ENCODE measurements at places on chromosomes 7 and 10. TPM values are rescaled to one million over a fixed set of nuclear protein-coding genes. Genes with fewer than 3 reads are reported as not detected.
A peak's percentile ranks its signal among the peaks of the same experiment; 100 is the strongest.

DNA sequence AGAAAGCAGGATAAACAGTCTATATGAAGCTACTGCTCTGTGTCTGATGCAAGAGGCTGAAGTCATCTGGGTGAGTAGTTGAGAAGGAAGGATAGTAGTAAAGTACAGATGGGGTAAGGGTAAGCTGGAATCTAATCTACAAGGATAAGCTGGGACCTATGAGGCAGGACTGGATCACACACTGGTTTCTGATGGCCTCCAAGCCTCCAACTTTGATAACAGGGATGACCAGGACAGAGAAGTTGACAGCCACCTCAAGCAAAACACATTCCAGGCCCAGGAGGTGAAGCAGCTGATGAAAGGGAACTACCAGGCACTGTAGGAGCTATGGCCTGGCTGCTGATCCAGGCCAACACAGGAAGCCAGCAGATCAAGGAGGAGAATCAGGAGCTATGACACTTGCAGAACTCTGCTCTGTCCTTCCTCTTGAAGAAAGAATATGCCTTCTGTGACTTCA, 278.1 kb upstream of the TMEM229A start:
- no peak overlapping the region for H3K27ac ChIP-seq
- no peak overlapping the region for H3K4me3 ChIP-seq
- no peaks in the 10 kb centered on the region for H3K4me1 ChIP-seq

- peak; percentile 43 for DNase-seq
- H3K27me3 ChIP-seq, result peaks cover 10% of the 10 kb centered on the region
- peak overlapping the region; percentile 73 for H3K4me3 ChIP-seq
- H3K27ac ChIP-seq, result no peak overlapping the region
- H3K36me3 ChIP-seq, result peaks cover 17% of the 10 kb centered on the region
- H3K4me1 ChIP-seq, result peaks cover 22% of the 10 kb centered on the region
These were observed 11.2 kb upstream of the ZNF485 start for GRCh38 chr10:43594944-43595589.

DNA sequence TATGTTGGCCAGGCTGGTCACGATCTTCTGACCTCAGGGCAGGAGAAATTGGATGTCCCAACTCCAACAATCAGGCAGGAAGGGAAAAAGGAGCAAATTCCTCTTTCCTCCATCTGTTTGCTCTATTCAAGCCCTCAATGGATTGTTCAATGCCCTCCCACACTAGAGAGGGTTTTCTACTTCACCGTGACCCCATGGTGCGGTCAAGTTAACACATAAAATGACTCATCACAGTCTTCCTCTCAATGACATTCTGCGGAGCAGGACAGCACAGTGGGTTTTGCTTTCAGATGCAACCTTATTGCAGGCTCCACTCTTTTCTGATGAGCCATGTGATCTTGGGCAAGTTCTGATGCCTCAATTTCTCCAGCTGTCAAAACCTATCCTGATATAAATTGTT, 364.9 kb downstream of the ANKRD30A start:
- no peaks in the 10 kb centered on the region for H3K27me3 ChIP-seq
- H3K27ac ChIP-seq, result no peak overlapping the region
- no peak for DNase-seq
- no peak overlapping the region for H3K4me3 ChIP-seq
- no peaks in the 10 kb centered on the region for H3K36me3 ChIP-seq

DNA sequence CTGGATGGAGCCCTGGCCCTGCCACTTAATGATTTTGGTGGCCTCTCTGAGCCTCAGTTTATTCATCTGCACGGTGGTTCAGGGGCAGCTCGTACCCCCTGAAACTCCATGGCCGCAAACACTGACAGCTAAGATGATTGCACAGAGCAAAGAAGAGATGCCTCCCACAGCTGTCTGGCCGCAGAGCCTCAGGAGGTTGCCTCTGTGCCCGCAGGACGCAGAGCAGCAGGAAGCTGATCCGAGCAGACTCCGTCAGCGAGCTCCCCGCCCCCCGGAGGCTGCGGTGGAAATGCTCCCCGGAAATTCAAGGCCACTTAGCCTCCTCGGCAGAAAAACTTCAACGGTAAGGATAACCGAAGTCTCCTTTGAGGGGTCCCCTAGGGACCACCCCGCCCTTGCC, 30.2 kb upstream of the C10orf53 start:
- H3K4me1 ChIP-seq, result peaks cover 21% of the 10 kb centered on the region
- H3K4me3 ChIP-seq, result peak overlapping the region; percentile 5
- peak; percentile 30 for DNase-seq

GRCh38 chr7:144027070-144027469, 21.7 kb upstream of the OR2A5 start:
- peaks cover 8% of the 10 kb centered on the region for H3K4me1 ChIP-seq
- H3K4me3 ChIP-seq, result no peak overlapping the region
- no peaks in the 10 kb centered on the region for H3K36me3 ChIP-seq
- no peak for DNase-seq
- no peaks in the 10 kb centered on the region for H3K27me3 ChIP-seq
- no peak overlapping the region for H3K27ac ChIP-seq

DNA sequence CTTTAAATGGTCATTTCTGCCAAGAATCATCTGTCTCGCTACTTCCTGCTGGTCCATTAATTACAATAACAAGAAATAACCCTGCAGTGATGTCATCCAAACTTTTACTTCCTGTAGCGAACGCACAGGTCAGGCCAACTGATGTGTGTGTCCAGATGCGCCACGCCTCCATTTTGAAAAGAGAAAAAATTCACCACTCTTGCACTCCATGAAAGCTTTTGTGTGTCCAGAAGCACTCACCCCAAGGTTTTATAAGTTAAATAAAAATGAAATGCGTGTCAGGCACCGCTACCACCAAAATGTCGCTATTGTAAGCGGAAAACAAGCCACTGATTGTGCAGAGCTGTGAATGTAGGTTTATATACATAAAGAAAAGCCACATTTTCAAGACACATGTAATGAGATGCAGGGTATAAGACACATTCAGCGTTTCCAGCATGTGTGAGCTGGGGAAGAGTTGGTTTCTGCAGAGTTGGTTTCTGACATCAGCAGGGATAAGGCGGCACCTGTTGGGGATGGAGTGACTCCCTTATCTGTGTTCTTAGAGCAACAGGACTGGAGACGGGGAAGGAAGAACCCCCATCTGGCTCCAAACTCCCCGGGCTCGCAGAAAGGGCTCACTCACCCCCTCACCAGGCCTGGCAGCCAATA, 83.3 kb downstream of the CTBP2 start:
- no peak for DNase-seq

DNA sequence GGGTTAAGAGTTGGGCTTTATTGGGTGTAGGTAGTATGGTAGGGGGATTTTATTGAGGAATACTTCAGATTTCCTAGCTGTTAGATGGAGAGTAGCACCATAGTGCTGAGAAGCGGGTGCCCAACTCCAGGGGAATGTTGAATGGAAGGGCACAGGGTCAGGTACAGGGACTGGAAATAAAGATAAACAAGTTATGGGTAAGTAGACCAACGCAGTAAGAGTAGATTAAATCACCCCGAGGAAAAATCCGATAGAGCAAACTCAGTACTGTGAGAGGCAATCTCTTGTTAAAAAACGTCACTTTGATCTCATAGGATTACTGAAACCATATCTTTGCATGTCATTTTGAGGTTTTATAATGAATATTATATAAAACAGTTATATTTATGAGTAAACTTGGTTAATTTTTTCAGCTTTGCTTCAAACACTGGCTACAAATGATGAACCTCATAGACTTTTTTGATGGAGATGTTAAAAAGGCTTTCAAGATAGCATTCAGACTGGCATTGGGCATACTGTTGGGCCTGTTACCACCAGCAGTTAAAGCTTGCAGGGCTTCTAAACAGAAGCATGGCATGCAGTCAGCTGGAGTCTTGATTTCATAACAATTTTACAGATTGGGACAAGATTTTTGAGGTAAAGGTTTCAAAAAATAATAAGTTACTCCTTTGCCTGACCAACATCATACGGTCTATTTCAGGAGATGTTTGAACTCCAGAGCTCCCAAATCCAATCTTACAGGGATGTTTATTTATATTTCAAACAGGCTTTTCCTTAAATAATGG, 7.1 kb downstream of the AHR start:
- H3K4me1 ChIP-seq, result peaks cover 31% of the 10 kb centered on the region
- H3K27ac ChIP-seq, result peak overlapping the region; percentile 100
- H3K4me3 ChIP-seq, result peak overlapping the region; percentile 65
- no peaks in the 10 kb centered on the region for H3K27me3 ChIP-seq

- H3K4me1 ChIP-seq, result no peaks in the 10 kb centered on the region
- H3K36me3 ChIP-seq, result no peaks in the 10 kb centered on the region
- no peak for DNase-seq
- no peak overlapping the region for H3K27ac ChIP-seq
These were observed 45.5 kb upstream of the PRKAR2B start for GRCh38 chr7:106999023-106999422.

GRCh38 chr10:99711129-99711719, 20.7 kb downstream of the COX15 start:
- peak; percentile 34 for DNase-seq
- H3K27me3 ChIP-seq, result no peaks in the 10 kb centered on the region
- peaks cover 8% of the 10 kb centered on the region for H3K36me3 ChIP-seq
- no peak overlapping the region for H3K27ac ChIP-seq
- H3K4me3 ChIP-seq, result no peak overlapping the region
- H3K4me1 ChIP-seq, result peaks cover 20% of the 10 kb centered on the region

The CYP3A7 gene
- total RNA-seq, result not detected

The EIF5AL1 gene
- 0.07 TPM for total RNA-seq

The FAM25G gene
- total RNA-seq, result not detected
